M059J (cell line): ENCODE measurements at places on chromosomes 5 and 9.

DNA sequence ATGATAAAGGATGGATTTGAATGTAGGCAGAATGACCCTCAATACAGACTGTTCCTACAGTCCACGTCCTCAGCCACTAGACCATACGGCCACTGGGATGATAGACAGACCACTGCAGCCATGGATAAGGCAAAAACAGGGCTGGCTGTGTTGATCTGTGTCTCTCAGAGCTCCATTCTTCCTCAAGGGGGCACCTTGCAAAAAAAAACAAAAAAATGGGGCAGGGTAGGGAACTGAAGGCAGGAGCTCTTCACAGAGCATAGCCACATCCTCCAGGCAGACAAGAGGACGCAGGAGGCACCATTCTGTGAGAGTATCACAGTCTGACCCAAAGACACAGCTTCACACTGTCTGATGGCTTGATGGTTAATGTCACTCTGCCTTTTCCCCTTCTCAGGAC, 61.2 kb upstream of the GABRP start:
- no peak for DNase-seq

- DNase-seq = peak; percentile 68
These were observed 651.7 kb upstream of the WWC1 start for GRCh38 chr5:167639766-167640165.

DNA sequence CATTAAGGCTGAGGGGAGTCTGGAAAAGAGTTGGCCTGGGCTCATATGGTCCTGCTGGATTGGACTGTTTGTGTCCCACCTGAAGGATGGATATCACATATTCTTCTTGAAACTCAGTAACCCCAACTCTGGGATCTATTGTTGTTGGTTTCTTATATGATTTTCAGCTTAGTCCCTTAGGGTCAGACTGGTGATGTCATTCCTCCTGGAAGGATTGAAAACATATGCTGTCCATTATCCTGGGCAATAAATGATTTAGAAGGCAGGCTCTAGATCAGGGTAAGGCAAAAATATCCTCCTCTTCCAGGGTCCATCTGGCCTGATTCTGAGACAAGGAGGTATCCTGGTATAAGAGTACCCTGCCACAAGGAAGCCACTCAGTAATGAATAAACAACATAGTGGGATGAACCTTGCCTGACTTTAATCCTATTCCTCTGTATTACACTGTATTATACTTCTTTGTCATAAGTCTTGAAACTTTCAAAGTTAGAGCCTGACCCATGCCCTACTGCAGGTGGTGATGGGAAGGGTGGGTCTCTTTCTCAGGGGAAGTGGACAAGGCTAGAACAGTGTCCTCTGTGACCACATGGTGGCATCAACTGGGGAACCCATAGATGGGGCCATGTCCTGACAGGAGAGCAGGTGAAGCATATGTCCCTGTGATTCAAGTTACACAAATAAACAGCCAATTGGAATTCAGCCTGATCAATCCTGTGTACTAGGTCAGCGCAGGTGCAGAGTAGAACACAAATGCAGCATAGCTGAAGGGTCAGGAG, 454.4 kb upstream of the TRPC7 start:
- DNase-seq = no peak

- DNase-seq = no peak
These were observed 153.5 kb downstream of the SEMA6A start for GRCh38 chr5:116421080-116421629.

- DNase-seq = no peak
These were observed 8.4 kb upstream of the ACOT12 start for GRCh38 chr5:81402192-81402930.

GRCh38 chr9:110099236-110100095, 108.5 kb downstream of the C9orf152 start:
- DNase-seq = peak; percentile 79

- DNase-seq = no peak
These were observed 656.9 kb downstream of the MTRR start for GRCh38 chr5:8525819-8526218.

DNA sequence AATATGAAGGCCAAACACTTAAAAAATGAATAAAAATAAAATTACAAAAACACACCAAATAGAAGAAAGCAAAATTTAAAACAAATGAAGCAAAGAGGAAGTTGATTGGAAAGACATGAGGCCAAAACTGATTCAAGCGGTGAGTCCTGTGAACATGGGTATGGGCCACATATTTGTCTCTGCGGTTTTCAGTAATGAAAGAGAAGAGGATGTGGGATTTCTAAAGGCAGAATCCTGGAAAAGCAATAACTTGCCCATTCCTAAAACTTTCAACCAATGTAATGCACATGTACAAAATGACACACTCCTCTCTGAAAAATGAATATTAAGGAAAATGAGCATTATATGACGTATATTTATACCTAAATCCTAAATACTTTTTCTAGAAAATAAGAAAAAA, 263.7 kb downstream of the SEMA5A start:
- DNase-seq = peak; percentile 74
